Pancreas (tissue), 10 donors: ENCODE measurements at places on chromosomes 4 and X. TPM values are rescaled to one million over a fixed set of nuclear protein-coding genes. Genes with fewer than 3 reads are reported as not detected.

- no peaks in the 10 kb centered on the region for H3K36me3 ChIP-seq
- no peaks in the 10 kb centered on the region for H3K27me3 ChIP-seq
- DNase-seq, result peak; percentile 50
- no peak overlapping the region for H3K4me3 ChIP-seq
- peak overlapping the region; percentile 84 for H3K27ac ChIP-seq
- peaks cover 18% of the 10 kb centered on the region for H3K4me1 ChIP-seq
Observed at GRCh38 chr4:2799971-2800690, 7.2 kb downstream of the SH3BP2 start.

GRCh38 chr4:144862210-144862609, 216.3 kb downstream of the HHIP start:
- no peaks in the 10 kb centered on the region for H3K27me3 ChIP-seq
- no peaks in the 10 kb centered on the region for H3K4me1 ChIP-seq
- H3K27ac ChIP-seq, result no peak overlapping the region
- H3K4me3 ChIP-seq, result no peak overlapping the region
- H3K36me3 ChIP-seq, result no peaks in the 10 kb centered on the region

DNA sequence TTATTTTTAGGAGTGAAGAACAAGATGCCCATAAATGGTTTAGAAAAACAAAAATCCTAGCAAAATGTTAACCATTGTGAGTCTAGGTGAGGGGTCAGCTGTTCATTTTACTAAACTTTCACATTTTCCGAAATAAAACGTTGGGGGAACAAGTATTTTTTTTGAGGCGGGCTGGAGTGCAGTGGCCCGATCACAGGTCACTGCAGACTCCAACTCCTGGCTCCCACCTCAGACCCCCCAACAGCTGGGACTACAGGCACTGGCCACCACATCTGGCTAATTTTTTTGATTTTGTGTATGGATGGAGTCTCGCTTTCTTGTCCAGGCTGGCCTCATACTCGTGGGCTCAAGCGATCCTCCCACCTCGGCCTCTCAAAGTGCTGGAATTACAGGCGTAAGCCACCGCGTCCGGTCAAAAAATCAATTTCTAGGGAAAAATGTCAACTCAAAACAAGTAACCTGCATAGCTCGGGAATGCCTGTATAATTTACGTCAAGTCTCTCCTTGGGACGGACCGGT, 742 bp upstream of the TAF1 start:
- peak overlapping the region; percentile 8 for H3K4me3 ChIP-seq
- H3K27ac ChIP-seq, result peak overlapping the region; percentile 69
- H3K27me3 ChIP-seq, result no peaks in the 10 kb centered on the region
- no peaks in the 10 kb centered on the region for H3K36me3 ChIP-seq
- H3K4me1 ChIP-seq, result no peaks in the 10 kb centered on the region
- no peak for DNase-seq

GRCh38 chr4:101274888-101275752, 72.2 kb downstream of the PPP3CA start:
- no peak for DNase-seq
- H3K4me3 ChIP-seq, result no peak overlapping the region
- H3K27me3 ChIP-seq, result no peaks in the 10 kb centered on the region

DNA sequence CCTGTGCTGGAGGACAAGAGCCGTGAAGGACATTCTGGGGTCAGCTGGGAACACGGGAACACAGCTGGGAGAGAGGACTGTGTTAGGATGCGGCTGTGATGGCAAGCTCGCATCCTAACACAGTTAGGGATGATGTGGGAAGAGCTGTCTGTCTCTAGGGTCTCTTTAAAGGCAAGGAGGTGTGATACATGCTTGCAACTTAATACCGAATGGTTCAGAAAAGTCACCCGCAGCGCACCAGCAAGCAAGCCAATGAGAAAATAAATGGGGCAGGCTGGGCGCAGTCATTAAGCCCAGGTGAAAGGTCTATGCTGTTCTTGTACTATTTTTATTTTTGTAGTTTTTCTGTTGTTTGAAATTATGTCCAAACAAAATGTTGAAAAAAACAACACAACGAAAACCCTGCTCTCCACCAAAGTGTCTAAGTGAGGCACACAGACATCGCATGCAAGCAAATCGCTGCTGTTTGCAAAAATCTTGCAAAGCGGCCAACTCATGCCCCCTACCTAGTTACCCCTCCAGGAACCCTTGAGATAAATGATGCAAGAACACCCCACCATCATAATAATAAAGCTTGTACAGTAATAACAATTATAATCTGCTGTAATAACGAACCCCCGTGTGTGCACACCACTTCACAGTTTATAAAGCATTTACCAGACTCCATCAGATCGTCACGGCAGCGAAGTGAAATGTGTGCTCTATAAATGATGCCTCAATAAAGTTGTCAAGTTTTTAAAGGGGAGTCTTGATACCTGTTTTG, 17.9 kb upstream of the ADRA2C start:
- H3K36me3 ChIP-seq, result no peaks in the 10 kb centered on the region
- H3K27ac ChIP-seq, result no peak overlapping the region
- no peak for DNase-seq
- no peak overlapping the region for H3K4me3 ChIP-seq
- H3K4me1 ChIP-seq, result no peaks in the 10 kb centered on the region

Gene FBXW7
- polyA plus RNA-seq, result 18.1 TPM

Gene CXCL11
- 0.72 TPM for polyA plus RNA-seq
